ENCODE measurements at places on chromosomes 3 and 15. TPM values are rescaled to one million over a fixed set of nuclear protein-coding genes. Genes with fewer than 3 reads are reported as not detected.

GP5 gene
- 0.33 TPM for total RNA-seq

CD96 gene
- total RNA-seq = 4.8 TPM

MAN2C1 gene
- total RNA-seq = 257 TPM

DNA sequence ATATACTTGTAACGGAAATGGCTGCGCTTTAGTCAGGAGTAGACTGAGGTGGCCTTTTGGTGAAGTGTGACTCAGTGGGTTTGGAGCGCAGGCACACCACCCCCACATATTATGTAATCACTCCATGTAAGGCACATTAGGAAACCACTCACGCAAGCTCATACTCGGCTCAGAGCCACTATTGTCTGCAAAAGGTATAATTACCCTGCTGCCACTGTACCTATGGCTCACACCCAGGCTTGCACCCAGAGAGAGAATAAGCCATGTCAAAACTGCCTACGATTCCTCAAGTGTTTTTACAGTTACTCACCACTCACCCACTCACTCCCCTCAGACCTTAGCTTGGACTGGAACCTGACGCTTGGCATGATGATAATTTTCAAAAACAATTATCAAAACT, 611.9 kb upstream of the CCDC54 start:
- DNase-seq = no peak

ECE2 gene
- total RNA-seq = not detected

RTP1 gene
- 0.16 TPM for total RNA-seq

- DNase-seq = no peak
Measured at GRCh38 chr3:5141760-5142159, 19.7 kb downstream of the ARL8B start.

DNA sequence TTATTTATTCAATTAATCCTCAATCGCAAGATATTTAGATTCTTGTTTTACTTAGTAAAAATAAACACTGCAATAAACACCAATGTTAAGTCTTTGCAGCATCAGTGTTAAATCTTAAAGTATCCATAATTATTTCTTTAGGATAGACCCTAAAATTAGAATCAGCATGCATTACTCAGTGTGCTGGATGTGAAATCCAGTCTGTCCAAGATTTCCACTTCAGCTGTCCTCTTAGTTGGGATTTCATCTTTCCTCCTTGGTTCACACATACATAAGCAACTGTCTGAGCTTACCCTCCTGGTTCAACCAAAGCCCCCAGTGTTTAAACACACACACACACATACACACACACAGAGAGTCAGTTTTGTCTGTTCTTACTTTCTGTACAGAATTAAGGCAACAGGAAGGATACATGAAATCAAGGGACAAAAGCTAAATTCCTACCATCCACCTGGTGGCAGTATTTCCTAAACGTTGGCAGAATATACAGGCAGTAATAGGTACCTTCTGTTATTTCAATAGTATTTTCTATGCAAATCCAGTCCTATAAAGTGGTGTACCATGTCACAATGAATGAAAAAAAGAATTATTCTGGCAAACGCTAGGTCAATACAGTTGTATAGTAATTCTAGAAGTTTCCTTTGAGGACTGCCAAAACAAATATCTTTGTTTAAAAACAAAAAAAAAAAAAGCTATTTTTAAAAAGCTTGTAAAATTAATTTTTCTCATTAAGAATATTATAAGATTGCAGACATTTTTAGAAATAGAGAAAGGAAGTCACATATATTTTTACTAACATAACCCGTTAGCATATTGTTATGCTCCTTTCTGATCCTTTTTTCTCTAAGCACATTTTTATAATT, 27.3 kb upstream of the DMXL2 start:
- no peak for DNase-seq

ROBO2 gene
- 1.0 TPM for total RNA-seq
